IMR-90 (cell line): ENCODE measurements at places on chromosomes 11 and 22. TPM values are rescaled to one million over a fixed set of nuclear protein-coding genes. Genes with fewer than 3 reads are reported as not detected.

Gene LAYN
- total RNA-seq, result 92.5 and 111 TPM in 2 replicates

Gene SYT8
- total RNA-seq, result not detected in 2 replicates

Gene BAIAP2L2
- total RNA-seq, result 0.18 and 0.28 TPM in 2 replicates

Gene MIAT
- 0.54 and 1.1 TPM in 2 replicates for total RNA-seq

Gene OR51B2
- not detected in 2 replicates for total RNA-seq

Gene GRIK4
- total RNA-seq, result under 0.01 and 0.18 TPM in 2 replicates

Gene PTGDR2
- total RNA-seq, result under 0.01 TPM in 2 replicates

Gene APOBEC3C
- total RNA-seq, result 5.6 and 6.6 TPM in 2 replicates

Gene CASP5
- total RNA-seq, result not detected in 2 replicates
